ENCODE measurements at places on chromosomes 12 and 14.

DNA sequence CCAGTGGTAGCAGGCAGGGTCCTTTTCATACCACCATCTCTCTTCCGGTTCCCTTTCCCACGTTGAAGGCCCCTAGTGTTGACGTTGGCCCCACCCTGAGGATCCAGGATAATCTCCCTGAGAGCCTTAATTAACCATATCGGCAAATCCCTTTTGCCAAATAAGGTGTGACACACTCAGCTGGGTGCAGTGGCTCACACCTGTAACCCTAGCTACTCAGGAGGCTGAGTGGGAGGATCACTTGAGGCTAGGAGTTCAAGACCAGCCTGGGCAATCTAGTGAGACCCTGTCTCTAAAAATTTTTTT, 2.8 kb upstream of the TMEM119 start:
- no peak for DNase-seq

GRCh38 chr14:59890676-59891075, 20.1 kb upstream of the RTN1 start:
- no peak for DNase-seq

DNA sequence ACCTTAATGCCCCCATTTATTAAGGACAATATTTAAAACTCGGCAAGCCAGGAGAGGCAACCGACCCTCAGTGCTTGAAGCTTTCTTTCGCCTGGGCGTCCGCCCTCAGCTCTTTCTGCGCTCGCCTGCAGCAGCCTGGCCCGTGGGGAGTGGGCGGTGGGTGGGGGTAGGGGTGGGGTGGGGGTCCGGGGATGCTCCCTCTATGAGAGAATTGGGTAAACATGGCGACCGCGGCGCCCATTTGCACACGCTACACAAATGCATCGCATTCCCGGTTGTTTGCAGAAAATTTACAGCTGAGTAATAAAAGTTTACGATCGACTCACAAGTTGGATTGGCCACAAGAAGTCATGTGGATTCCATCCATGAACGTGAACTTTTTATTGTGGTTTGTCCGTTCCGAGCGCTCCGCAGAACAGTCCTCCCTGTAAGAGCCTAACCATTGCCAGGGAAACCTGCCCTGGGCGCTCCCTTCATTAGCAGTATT, 7.7 kb downstream of the HOXC8 start:
- no peak for DNase-seq

- peak; percentile 43 for DNase-seq
Measured at GRCh38 chr12:68638721-68639395, 28.2 kb downstream of the RAP1B start.

- no peak for DNase-seq
Measured at GRCh38 chr12:124302807-124303578, 8.1 kb downstream of the RFLNA start.

DNA sequence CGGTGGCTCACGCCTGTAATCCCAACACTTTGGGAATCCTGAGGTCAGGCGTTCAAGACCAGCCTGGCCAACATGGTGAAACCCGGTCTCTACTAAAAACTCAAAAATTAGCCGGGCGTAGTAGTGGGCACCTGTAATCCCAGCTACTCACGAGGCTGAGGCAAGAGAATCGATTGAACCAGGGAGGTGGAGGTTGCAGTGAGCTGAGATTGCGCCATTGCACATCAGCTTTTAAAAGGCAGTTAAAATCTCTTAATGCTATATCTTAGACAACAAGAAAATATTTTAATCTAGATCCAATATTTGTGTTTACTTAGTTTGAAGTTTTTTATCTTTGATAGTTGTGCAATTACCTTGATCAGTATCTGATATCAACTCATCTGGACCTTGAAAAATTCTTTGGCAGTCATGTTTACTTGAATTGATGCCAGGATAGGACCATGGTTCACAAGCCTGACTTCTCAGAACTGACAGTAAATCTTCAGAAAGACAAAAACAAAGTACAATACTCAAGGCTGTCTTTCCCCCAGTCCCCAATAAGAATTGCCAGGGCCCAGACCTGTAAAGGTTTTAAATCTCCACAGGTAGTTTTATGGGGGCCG, 135.0 kb upstream of the AEBP2 start:
- DNase-seq: no peak

GRCh38 chr12:131909081-131909751, 14.8 kb downstream of the ULK1 start:
- no peak for DNase-seq

GRCh38 chr12:12265571-12266388, 1.1 kb downstream of the LRP6 start:
- peak; percentile 26 for DNase-seq
